ENCODE measurements at places on chromosomes 2 and 18. TPM values are rescaled to one million over a fixed set of nuclear protein-coding genes. Genes with fewer than 3 reads are reported as not detected.

- no peaks in the 10 kb centered on the region for H3K36me3 ChIP-seq
- no peak overlapping the region for H3K27ac ChIP-seq
- no peaks in the 10 kb centered on the region for H3K27me3 ChIP-seq
- no peak overlapping the region for H3K4me3 ChIP-seq
- no peak for DNase-seq
- no peaks in the 10 kb centered on the region for H3K4me1 ChIP-seq
Observed at GRCh38 chr2:205141381-205141780, 540.9 kb upstream of the NRP2 start.

DNA sequence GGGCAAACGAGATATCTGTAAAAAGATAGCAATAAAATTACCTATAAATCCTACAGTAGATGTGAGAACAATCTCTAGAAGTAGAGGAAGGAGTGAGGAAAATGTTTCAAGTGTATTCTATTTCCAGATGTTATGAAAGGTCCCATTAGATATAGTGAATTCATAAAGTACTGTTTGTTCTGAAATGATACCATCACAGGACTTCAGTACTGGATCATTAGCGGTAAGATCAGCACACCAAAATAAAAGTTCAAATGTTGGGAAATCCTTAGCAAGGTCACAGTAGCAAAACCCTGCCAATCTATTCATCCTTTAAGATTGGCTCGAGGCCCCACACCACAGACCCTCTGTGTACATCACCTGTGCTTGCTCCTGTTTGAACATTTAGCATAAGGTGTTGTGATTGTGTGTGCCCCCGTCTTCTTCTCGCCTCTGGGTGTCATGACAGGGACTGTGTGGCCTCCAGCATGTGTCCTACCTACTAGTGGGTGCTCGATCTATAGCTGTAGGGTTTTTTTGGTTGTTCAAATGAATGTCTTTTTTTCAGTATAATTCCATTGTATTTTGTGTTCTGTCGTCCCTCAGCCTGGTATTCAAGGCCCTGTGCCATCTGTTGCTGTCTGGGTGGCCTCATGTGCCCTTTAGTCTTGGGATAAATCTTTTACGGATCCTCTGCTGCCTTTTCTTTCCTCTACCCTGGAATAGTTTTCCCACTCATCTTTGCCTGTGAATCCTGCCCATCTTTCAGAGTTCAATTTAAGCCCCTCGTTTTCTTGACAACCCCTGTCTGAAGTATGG, 9.1 kb downstream of the MFSD6 start:
- H3K27ac ChIP-seq: peak overlapping the region; percentile 79
- H3K27me3 ChIP-seq: no peaks in the 10 kb centered on the region
- H3K4me1 ChIP-seq: peaks cover 29% of the 10 kb centered on the region
- peak; percentile 49 for DNase-seq
- H3K4me3 ChIP-seq: no peak overlapping the region

- H3K27ac ChIP-seq: no peak overlapping the region
- H3K4me1 ChIP-seq: no peaks in the 10 kb centered on the region
- H3K4me3 ChIP-seq: no peak overlapping the region
- no peaks in the 10 kb centered on the region for H3K36me3 ChIP-seq
- no peaks in the 10 kb centered on the region for H3K27me3 ChIP-seq
- DNase-seq: no peak
Observed at GRCh38 chr2:226137201-226137811, 662.3 kb downstream of the IRS1 start.

DNA sequence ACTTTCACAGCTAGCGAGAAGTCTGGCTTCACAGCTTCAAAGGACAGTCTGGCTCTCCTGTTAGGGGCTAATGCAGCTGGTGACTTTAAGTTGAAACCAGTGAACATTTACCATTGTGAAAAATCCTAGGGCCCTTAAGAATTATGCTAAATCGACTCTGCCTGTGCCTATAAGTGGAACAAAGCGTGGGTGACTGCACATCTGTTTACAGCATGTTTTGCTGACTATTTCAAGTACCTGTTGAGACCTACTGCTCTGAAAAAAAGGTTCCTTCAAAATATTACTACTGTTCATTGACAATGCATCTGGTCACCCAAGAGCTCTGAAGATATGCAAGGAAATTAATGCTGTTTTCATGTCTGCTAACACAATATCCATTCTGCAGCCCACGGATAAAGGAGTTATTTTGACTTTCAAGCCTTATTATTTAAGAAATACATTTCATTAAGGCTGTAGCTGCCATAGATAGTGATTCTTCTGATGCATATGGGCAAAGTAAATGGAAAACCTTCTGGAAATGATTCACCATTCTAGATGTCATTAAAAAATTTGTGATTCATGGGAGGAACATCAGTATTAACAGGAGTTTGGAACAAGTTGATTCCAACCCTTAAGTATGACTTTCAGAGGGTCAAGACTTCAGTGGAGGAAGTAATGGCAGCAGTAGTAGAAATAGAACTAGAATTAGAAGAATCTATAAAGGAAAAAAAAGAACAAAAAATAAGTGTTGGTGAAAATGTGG, 48.9 kb downstream of the POLR1A start:
- H3K27me3 ChIP-seq: no peaks in the 10 kb centered on the region
- no peak overlapping the region for H3K4me3 ChIP-seq
- H3K4me1 ChIP-seq: peaks cover 4% of the 10 kb centered on the region
- DNase-seq: no peak
- peaks cover 24% of the 10 kb centered on the region for H3K36me3 ChIP-seq
- no peak overlapping the region for H3K27ac ChIP-seq

- H3K27ac ChIP-seq: no peak overlapping the region
- no peaks in the 10 kb centered on the region for H3K27me3 ChIP-seq
- H3K4me3 ChIP-seq: no peak overlapping the region
- DNase-seq: no peak
- H3K4me1 ChIP-seq: peaks cover 12% of the 10 kb centered on the region
Observed at GRCh38 chr2:96103187-96103601, 13.2 kb downstream of the ADRA2B start.

- H3K27ac ChIP-seq: no peak overlapping the region
- H3K4me3 ChIP-seq: no peak overlapping the region
- no peaks in the 10 kb centered on the region for H3K36me3 ChIP-seq
- no peak for DNase-seq
Observed at GRCh38 chr18:37787452-37787851, 221.9 kb upstream of the CELF4 start.

DNA sequence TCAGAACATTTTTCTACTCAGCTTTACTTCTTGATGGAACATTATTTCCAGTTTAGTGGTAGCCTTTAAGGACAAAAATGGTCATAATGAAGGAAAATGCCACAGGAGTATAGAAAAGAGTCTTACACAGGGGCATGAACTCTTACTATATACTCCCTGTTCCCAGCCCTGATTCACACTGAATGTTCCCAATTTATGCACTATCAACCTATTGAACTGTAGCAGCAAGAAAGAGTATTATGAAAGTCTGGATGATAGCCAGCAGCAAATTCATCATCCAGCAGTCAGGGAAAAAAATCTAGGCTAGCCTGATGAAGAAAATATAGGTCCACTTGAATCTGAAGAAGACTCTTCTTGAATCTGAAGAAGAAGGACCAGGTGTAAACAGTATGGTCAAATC, 1170.3 kb upstream of the CHAC2 start:
- no peak overlapping the region for H3K27ac ChIP-seq
- no peaks in the 10 kb centered on the region for H3K27me3 ChIP-seq
- no peaks in the 10 kb centered on the region for H3K36me3 ChIP-seq
- no peak for DNase-seq
- no peak overlapping the region for H3K4me3 ChIP-seq

DNA sequence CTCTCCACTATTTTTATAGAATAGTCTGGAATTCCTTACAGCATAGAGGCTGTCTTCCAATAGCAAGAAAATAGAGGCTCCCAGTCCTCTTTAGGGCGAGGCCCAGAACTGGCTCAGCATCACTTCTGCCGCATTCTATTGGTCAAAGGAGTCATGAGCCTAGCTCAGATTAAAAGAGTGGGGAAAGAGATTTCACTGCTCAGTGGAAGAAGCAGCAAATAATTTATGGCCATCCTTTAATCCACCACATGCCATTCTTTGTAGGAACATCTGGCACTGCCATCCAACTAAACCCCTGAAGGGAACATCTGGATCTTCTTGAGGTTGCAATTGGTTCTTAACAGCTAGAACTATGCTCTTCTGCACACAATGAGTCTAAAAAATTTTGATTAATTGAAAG, 43.4 kb upstream of the NEUROD1 start:
- H3K4me1 ChIP-seq: no peaks in the 10 kb centered on the region
- DNase-seq: no peak
- H3K4me3 ChIP-seq: no peak overlapping the region
- H3K27ac ChIP-seq: no peak overlapping the region
- H3K36me3 ChIP-seq: no peaks in the 10 kb centered on the region

- H3K4me3 ChIP-seq: no peak overlapping the region
- no peaks in the 10 kb centered on the region for H3K4me1 ChIP-seq
- no peak for DNase-seq
- no peaks in the 10 kb centered on the region for H3K36me3 ChIP-seq
- H3K27me3 ChIP-seq: no peaks in the 10 kb centered on the region
Observed at GRCh38 chr2:212766921-212767320, 228.3 kb upstream of the ERBB4 start.

DNA sequence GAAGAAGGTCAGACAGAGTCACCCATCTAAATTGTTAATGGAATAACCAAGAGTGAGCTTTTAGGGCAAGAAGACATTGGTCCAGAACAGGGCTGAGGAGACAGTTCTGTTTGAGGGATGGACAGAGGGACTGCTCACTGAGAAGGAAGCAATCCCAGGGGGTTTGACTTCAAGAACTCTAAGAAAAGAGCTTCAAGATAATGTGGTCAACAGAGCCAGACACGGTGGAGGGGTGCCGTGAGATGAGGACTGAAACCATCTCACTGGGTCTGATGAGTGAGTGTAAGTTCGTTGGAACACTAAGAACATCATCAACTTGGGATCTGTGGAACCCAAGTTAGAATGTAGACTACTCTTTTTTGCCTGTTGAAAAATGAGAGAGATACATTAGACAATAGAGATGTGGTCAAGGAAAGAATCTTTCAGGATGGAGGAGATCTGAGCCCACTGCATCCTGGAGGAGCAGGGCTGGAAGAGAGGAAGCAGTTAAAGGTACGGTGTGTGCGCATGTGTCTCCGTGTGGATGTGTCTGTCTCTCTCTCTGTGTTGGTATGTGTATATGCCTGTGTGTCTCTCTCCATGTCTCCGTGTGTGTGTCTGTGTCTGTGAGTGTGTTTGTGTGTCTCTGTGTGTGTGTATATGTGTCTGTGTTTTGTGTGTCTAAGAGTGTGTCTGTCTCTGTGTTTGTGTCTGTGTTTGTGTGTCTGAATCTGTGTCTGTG, 172.1 kb downstream of the MYCN start:
- H3K4me1 ChIP-seq: no peaks in the 10 kb centered on the region
- no peaks in the 10 kb centered on the region for H3K36me3 ChIP-seq
- no peak for DNase-seq
- H3K4me3 ChIP-seq: no peak overlapping the region
- H3K27ac ChIP-seq: no peak overlapping the region
- H3K27me3 ChIP-seq: no peaks in the 10 kb centered on the region

DNA sequence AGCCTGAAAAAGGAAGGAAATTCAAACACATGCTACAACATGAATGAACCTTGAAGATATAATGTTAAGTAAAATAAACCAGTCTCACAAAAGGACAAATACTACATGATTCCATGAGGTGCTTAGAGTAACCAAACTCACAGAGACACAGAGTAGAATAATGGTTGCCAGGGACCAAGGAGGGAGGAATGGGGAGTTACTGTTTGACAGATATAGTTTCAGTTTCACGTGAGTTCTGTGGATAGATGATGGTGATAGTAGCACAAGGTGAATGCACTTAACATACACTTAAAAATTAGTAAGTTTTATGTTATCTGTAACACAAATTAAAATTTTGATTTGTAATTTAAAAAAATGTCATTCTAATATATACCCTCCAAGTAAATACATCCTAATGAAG, 106.9 kb upstream of the ACVR1C start:
- H3K27me3 ChIP-seq: no peaks in the 10 kb centered on the region
- H3K4me1 ChIP-seq: no peaks in the 10 kb centered on the region
- H3K4me3 ChIP-seq: no peak overlapping the region
- no peak for DNase-seq

DNA sequence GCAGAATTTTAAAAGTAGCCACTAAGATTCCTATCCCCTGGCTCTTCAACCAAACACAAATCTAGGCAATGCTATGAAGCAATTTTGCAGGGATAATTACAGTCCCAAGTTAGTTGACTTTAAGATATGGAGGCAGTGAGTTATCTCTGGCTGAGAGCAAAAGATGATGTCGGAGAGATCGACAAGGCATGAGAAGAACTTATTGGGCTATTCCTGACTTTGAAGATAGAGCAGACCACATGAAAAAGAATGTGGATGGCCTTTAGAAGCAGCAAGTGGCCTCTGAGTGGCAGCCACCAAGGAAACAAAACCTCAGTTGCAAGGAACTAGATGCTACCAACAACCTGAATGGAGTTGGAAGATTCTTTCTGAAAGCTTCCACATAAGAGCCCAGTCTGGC, 58.2 kb upstream of the PPM1B start:
- no peaks in the 10 kb centered on the region for H3K36me3 ChIP-seq
- no peak for DNase-seq
- no peaks in the 10 kb centered on the region for H3K27me3 ChIP-seq
- no peak overlapping the region for H3K4me3 ChIP-seq
- H3K27ac ChIP-seq: no peak overlapping the region

DNA sequence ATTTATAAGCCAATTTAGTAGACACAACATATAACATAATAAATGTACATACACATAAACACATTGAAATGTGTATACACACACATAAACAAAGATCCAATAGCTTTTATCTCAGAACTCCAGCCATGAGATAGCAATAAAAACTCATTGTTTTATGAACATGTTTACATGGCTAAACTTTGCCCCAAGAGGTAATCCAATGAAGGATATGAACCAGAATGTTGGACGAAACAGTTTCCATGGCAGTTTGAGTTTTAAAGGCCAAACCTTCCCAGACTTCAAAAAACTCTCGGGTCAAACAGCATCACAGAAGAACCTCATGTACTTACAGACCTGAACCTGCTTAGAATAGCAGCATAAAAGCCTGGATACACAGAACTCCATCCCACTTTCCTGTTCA, 97.2 kb upstream of the WDR75 start:
- no peaks in the 10 kb centered on the region for H3K36me3 ChIP-seq
- DNase-seq: no peak
- H3K27me3 ChIP-seq: no peaks in the 10 kb centered on the region
- H3K4me1 ChIP-seq: peaks cover 15% of the 10 kb centered on the region
- no peak overlapping the region for H3K27ac ChIP-seq

- no peak overlapping the region for H3K4me3 ChIP-seq
- no peaks in the 10 kb centered on the region for H3K36me3 ChIP-seq
- no peak for DNase-seq
- H3K4me1 ChIP-seq: peaks cover 9% of the 10 kb centered on the region
- no peaks in the 10 kb centered on the region for H3K27me3 ChIP-seq
- H3K27ac ChIP-seq: no peak overlapping the region
Observed at GRCh38 chr2:199975273-199975895, 20.0 kb downstream of the MAIP1 start.

DYSF gene
- 8.4 TPM for total RNA-seq

SKOR2 gene
- total RNA-seq: not detected

KCNE4 gene
- total RNA-seq: 5.1 TPM

GALR1 gene
- not detected for total RNA-seq

SPHKAP gene
- total RNA-seq: not detected

Data from adrenal gland (tissue), 19 donors.